ENCODE measurements at places on chromosomes 4 and X.

GRCh38 chrX:39309721-39310152 lies 508.5 kb downstream of the MID1IP1 start:
- no peak for DNase-seq

DNA sequence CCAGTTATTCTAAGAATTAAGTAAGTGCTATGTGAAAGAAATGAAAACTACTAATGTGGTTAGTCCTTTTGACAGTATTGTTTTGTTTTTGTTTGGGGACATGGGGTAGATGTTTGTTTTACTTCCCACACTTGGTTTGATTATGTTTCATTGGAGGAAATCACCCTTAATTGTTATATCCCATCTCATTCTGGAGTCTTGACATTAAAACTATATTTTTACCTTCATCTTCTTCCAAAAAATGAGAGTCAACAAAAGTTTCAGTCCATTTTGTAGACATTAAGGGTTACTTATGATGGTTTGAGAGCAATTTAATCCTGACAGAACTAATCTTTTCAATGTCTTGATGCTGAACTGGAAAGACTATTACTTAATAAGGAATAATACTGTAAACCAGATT lies 108.7 kb downstream of the GPC3 start:
- DNase-seq = no peak

- no peak for DNase-seq
Observed at GRCh38 chr4:13703096-13703495, 75.6 kb upstream of the BOD1L1 start.

- no peak for DNase-seq
Observed at GRCh38 chrX:44240036-44240435, 103.4 kb downstream of the EFHC2 start.

Measured in lower lobe of right lung (tissue), 2 donors.